COLO829 (cell line): ENCODE measurements at places on chromosomes 13 and 19.

- no peak for DNase-seq
These were observed 51.6 kb downstream of the SACS start for GRCh38 chr13:23381866-23382265.

DNA sequence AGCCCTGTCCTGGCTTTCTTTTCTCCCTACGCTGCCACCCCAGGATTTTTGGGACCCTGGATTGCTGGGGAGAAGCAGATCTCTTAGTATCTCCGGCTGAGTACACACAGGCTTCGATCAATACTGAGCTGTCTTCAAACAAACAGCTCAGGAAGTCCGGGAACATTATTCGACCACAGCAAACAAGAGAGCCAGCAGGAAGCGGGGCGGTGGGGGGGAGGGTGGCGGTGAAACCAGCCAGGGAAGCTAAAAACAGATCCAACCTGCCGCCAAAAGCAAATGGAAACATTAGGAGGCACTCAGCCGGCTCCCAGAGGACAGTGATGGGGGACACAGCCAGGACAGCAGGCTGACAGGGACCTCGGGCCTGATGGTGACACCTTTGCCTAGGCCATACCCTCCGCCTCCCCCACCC, 12.2 kb upstream of the BCAM start:
- DNase-seq = no peak

GRCh38 chr13:45896285-45896684, 44.7 kb upstream of the SIAH3 start:
- no peak for DNase-seq

DNA sequence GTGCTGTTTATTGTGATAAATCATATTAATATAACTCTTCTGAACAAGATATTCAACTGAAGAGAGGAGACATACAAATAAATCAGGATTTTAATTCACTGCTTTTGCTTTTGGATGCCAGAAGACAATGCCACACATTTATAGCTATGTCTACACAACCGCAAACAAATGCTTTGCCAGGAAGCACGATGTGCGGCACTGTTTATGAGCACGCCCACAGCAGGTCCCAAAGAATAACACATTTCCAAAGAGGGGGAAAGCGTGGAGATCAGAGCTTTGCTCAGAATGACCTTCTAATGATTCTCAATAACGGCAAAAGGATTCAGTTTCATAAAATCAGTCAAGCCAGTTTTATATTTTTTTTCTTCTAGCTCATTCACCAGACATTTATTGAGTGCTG, 16.7 kb downstream of the FAM216B start:
- DNase-seq = peak; percentile 12

GRCh38 chr19:15372470-15372869, 7.1 kb downstream of the AKAP8 start:
- DNase-seq = no peak

- DNase-seq = no peak
These were observed 24.5 kb downstream of the TMED1 start for GRCh38 chr19:10811391-10812111.

GRCh38 chr13:28685114-28685513, 26.2 kb downstream of the POMP start:
- no peak for DNase-seq

DNA sequence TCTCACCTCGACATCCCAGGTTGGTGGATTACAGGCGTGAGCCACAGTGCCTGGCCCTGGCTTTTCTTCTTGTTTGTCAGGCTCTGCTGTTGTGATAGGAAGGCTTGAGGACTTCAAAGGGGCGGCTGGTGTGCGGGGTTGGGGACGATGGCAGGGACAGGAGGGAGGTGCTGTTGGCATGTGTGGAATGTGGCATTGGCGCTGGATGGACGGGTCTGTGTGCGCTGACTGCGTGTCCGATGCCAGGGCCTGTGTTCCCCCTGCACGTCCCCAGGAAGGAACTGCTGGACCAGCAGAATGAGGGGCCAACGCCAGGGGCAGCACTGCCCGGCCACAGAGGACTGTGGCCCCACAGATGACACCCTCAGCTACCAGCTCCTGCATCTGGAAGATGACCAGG, 12.7 kb upstream of the PTBP1 start:
- no peak for DNase-seq

GRCh38 chr13:49424011-49424560, 19.8 kb downstream of the CAB39L start:
- no peak for DNase-seq

GRCh38 chr19:58558623-58559274, 338 bp upstream of the UBE2M start:
- DNase-seq = peak; percentile 99

- DNase-seq = peak; percentile 93
These were observed 30.2 kb downstream of the C19orf81 start for GRCh38 chr19:50679177-50680125.

DNA sequence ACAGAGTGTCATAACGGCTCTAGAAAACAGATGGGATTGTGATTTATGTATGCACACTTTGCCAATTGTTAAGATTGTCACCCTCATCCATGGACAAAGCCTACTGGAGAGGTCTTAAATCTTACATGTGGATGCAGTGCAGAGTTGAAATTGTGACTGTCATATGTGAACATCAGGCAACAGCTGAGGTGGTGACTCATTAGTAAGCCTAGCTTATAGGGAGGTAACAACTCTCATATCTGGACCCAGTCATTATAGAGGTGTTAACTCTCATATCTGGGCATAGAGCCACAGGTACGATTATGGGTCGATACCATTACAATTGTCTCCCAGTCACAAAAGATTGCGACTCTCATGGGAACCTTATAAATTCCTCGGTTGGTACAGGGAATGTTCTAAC, 29.8 kb upstream of the ZNF254 start:
- no peak for DNase-seq

DNA sequence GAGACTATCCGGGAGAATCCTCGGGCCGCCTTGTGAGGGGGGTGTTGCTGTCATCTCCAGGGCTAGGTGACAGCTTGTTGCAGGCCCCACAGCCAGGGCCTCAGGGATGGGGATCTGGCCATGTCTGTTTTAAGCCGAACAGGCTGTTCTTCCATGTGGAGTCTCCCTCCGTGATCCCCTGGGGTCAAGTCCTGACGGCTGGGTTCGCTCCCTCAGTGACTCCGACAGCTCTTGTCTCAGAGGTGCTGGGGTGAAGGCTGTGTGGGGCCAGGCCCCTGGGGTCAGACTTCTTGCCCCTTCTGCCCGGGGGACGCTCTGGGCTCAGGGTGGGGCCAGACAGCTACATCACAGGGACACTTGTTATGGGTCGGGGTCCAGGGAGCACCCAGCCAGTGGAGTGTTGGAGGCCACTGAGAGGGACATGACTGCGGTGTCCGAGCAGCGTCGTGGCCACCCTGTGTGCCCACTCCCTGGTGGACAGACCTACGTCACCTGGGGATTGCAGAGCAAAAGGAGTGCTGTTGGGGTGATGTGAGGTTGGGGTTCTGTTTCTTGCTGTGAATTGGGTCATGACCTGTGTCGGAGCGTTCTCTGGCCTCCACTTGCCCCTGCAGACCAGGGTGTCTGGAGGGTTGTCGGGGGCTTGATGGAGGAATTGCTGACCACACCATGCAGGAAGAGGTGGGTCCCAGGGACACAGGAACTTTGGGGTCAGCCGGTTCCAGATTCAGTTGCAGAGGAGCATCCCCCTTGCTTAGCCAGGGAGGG, 21.5 kb downstream of the EPN1 start:
- no peak for DNase-seq

GRCh38 chr19:18046059-18046718, 38.2 kb downstream of the ARRDC2 start:
- DNase-seq = no peak

- DNase-seq = no peak
These were observed 60.9 kb downstream of the KLF12 start for GRCh38 chr13:74073274-74073673.

GRCh38 chr19:43658494-43658893, 11.5 kb downstream of the PLAUR start:
- no peak for DNase-seq

DNA sequence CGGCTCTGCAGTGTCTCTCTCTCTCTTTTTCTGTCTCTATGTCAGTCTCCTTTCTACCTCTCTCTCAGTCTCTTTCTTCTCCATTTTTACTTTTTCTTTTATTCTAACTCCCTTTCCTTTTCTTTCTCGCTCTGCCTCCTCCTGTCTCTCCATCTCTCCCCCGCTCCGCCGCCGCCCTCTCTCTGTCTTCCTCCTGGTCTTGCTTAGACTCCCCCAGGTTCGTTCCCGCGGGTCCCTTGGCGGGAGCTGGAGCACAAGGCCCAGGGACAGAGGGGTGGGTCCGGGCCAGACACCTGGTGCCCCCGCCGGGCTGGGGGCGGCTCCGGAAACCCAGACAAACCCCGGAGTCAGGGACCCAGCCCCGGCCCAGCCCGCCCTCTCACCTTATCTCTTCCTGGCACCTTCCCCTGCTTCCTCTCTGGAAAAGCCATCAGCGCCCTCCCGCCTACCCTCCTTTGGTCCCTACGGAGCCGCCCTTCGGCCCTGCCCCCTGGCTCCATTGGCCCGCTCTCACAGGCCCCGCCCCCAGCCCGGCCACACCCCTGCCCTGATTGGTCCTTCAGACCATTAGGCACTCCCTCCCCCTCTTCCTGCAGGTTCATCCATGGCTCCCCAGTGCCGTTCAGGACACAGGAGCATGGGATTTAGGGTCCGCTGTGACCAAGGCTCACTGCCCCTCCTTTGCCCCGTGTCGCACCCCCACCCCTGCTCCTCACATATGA, 15.4 kb upstream of the NOP53 start:
- DNase-seq = no peak

- no peak for DNase-seq
These were observed 1.0 kb upstream of the PLK5 start for GRCh38 chr19:1522838-1523237.

DNA sequence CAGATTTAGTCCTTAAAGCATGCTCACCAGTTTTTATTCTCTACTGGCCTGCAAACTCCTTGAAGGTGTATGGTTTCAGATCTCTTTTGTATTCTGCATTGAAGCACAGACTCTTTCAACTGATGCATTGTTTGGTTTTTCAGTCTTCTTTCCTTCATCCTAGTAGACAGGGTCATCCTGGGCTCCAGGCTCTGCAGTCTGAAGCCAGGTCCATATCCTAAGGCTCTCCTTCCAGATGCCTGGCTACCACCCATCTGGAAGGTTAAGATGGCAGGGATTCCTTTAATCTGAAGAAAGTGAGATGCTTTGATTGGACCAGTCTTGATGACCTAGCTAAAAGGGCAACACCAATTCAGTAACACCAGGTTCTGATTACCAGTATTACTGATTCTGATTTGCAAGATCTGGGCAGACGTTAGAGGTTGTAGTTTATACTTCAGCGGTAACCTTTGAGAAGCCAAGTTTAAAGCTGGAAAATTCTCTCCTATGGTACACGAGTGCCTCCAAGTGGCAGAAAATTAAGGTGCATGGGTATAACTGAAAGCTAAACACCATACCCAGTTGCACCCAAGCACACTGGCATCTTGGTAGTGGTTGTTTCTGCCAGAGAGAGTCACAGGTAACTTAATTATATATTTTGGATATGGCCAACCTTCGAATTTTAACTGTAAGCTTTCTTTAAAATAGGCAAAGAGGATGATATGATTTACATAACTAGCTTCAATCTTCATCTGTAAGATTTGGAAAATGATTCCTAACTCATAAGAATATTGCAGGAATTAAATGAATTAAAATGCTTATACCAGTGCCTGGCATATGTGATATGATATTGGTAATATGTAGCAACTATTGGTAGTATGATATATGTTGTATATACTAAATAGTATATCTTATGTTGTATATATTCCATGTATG, 1651.9 kb upstream of the MIR17HG start:
- peak; percentile 27 for DNase-seq

DNA sequence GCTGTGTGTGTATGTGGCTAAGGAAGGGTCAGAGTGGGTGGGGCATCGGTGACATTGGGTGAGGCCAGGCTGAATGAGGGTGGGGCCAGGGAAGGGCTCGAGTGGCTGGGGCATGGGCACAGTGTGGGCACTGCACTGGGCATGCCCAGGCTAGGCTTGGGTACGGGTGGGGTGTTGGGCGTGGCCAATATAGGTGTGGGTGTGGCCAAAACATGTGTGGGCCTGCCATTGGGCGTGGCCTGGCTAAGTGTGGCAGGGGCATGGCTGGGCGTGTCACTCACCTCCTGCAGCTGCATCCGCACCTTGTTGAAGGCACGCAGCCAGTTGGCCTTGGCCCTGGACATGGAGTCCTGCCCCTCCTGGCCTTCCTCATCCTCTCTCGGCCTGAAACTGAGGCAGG, 33.2 kb downstream of the UNC13A start:
- peak; percentile 60 for DNase-seq
